ENCODE measurements at places on chromosomes 4 and X.

DNA sequence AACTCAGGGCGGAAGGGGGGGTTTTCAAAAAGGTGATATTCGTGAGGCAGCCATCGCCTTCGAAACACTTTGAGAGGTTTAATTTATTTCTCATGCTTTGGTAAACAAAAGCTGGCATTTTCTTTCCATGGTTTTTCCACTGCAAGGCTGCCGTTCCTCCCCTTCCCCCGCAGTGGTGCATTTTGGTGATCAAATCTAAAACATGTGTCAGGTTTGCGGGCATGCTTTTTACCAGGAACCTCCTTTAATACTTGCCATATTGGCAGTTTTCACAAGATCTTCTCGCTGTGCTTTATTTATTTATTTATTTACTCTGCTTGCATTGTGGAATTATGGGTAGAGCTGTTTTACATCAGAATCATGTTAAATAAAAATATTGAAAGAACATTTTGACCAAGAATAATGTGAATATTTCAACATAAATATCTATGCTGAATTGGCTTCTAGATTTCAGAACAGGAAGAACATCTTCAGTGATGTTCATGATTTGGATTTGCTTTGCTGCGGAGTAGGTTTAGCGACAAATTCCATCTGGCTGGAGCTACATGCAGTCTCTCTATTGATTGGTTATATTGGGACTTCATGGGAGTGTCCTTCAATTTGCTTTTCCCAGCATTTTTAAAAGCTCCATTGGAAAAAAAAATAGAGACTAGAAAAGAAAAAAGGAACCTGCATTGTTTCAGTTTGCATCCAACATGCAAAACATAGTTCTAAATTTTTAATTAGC is 54.4 kb downstream of the STOX2 start:
- peak; percentile 29 for DNase-seq

GRCh38 chr4:57369446-57369845 is 259.3 kb upstream of the IGFBP7 start:
- no peak for DNase-seq

GRCh38 chr4:122224348-122224747 is 72.2 kb downstream of the BLTP1 start:
- no peak for DNase-seq

DNA sequence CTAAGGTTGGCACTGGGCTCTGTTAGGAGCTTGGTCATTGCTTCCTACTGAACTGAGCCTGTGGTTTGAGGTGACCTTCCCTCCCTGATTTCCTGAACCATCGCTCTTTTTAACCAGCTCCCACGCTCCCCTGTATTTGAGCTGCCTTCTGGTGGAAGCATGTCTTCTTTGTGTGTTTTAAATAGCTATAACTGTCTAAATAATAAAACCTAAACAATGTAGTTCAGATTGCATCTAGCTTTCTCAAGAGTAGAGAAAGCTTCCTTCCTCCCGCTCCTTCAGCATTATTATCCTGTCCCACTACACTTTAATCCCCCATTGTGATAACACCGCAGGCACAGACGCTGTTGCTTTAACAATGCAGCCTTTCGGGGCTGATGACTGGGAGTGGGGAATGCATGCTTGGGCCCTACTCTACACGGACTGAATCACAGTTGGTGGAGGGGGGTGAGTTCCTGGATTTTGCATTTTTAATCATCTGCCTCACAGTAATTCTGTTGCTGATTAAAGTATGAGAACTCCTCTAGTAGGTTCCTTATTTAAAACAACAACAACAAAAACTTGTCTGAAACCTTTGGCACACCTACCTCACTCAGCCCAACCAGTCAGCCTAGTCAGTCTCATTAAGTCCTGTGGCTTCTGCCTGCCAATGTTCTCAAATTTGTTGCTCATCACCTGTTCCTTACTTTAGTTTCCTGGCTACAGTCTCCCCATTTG is 6.6 kb downstream of the SMS start:
- no peak for DNase-seq

- no peak for DNase-seq
Observed at GRCh38 chr4:156560701-156561100, 410.9 kb downstream of the PDGFC start.

Data from pons (tissue), 1 donor.